ENCODE measurements at places on chromosomes 13 and 19.

DNA sequence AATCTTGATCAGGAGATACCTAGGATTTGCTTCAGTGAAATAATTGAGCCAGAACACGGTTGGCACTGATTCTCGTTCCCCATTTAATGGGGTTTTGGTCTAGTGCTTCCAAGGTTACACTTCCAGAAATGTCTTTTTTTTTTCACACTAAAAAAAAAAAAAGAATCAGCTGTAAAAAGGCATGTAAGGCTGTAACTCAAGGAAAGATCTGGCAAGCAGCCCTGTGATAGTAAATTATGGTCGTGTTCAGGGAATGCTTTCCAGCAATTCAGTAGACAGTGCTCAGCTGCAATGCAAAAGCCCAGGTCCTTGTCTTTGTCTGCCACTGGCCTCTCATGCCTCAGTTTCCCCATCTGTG, 27.2 kb upstream of the NDUFS7 start:
- DNase-seq = no peak

DNA sequence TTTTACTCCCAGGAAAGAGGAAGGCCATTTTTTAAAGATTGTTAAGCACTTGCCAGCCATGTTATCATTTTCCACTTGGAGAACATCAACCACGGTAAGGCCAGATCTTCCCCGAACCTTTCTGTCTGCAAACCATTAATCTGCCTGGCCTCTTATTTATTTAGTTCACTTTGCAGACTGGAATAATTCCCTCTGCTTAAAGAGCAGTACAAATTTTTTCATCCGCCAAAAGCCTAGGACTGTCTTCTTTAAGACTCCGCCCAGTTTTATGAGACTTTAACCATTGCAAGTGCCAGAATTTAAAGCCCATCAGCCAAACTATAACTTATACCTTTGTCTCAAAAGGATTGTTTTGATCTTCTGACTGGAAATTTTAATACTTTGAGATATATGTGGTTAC, 426.3 kb downstream of the KCTD12 start:
- no peak for DNase-seq

- no peak for DNase-seq
These were observed 105.1 kb downstream of the UQCRFS1 start for GRCh38 chr19:29107831-29108230.

- no peak for DNase-seq
These were observed 68.3 kb downstream of the STARD13 start for GRCh38 chr13:33217256-33217655.

DNA sequence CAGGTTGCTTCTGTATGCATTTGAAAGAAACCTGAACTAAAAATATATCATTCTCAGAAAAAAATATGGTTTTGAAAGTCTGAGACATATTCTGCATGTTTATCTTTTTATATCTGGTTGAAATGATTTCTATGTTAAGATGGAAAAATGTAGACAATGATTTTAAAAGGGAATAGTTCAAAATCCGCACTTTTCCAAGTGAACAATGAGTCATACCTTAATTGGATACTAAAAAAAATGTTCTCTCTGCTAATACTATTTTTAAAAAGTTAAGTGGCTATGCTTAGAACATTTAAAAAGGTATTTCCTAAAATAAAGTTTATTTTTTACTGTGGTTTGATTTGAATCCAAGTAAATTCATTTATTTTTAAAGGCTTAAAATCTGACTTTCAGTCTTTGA, 801.4 kb downstream of the SLITRK6 start:
- DNase-seq = no peak

DNA sequence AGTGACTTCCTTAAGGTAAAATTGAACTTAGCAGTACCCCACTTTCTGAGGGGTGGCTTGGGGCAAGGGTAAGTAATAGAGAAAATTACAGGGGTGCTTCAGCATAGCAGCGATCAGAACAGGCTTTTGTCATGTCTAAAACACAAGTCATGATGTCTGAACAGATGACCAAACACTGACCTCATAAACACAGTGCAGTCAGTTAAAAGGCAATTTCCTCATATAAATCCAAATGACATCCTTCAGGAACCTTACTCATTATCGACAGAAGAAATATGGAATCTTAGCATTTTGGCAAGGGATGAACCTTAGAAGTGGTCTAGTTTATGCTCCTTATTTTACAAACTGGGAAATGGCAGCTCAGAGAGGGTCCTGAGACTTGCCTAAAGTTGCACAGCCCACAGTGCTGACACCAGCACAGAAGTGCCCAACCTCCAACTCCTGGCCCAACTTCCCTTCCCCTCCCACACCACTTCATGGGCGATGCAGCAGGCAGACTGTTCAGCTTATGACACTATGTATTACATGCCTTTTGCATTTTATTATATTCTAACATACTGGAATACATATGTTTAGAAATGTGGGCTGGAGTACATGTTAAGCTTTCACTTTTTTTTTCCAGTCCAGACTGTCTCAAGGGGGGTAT, 3.6 kb downstream of the GJA3 start:
- DNase-seq = no peak

DNA sequence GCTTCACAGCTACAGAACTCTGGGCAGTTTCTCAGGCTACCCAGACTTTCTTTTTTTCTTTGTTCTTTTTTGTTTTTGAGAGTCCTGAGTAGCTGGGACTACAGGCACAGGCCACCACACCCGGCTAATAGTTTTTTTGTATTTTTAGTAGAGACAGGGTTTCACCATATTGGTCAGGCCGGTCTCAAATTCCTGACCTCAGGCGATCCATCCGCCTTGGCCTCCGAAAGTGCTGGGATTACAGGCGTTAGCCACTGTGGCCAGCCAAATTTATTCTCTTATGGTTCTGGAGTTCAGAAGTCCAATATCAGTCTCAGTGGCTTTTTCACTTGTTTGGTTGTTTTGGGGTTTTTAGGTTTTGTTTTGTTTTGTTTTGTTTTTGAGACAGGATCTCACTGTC, 12.4 kb downstream of the MEIOSIN start:
- no peak for DNase-seq

All from HFF-Myc (cell line).